Tibial nerve (tissue), 4 donors: ENCODE measurements at places on chromosomes 12 and 14. TPM values are rescaled to one million over a fixed set of nuclear protein-coding genes. Genes with fewer than 3 reads are reported as not detected.
A peak's percentile ranks its signal among the peaks of the same experiment; 100 is the strongest.

The PKP2 gene
- total RNA-seq = 40.4 TPM

The SERPINA9 gene
- total RNA-seq = not detected

The LBHD2 gene
- total RNA-seq = not detected

The RGS6 gene
- total RNA-seq = 57.1 TPM

The PZP gene
- total RNA-seq = not detected

The EIF4B gene
- total RNA-seq = 297 TPM

The TMTC3 gene
- total RNA-seq = 36.7 TPM

The NR1H4 gene
- not detected for total RNA-seq

The SLC2A3 gene
- 101 TPM for total RNA-seq

The DNAJC22 gene
- not detected for total RNA-seq

The B4GALNT3 gene
- total RNA-seq = 14.1 TPM

DNA sequence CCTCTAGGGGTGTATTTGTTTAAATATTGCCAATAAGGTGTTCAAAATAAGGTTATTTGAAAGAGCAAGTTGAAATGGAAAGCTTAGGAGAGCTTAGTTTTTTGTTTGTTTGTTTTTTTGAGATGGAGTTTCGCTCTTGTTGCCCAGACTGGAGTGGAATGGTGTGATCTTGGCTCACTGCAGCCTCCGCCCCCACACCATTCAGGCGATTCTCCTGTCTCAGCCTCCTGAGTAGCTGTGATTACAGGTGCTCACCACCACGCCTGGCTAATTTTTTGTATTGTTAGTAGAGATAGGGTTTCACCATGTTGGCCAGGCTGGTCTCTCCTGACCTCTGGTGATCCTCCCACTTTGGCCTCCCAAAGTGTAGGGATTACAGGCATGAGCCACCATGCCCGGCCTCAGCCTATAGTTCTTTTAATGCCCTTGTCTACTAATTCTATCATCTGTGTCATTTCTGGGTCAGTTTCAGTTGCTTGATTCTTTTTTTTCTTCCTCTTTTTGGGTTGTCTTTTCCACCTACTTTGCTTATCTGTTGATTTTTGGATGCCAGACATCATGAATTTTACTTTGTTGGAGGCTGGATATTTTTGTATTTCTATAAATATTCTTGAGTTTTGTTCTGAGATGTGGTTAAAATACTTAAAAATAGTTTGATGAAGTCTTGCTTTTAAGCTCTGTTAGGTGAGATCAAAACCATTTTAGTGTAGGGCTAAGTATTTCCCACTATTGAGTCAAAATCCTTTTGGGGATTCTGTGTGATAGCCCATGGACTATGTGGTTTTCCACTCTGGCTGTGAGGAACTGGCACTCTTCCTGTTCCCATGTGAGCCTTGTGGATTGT lies 18.7 kb downstream of the RCOR1 start:
- H3K4me1 ChIP-seq = no peaks in the 10 kb centered on the region
- no peak for DNase-seq
- H3K4me3 ChIP-seq = no peak overlapping the region
- no peaks in the 10 kb centered on the region for H3K27me3 ChIP-seq
- no peaks in the 10 kb centered on the region for H3K36me3 ChIP-seq
- H3K27ac ChIP-seq = no peak overlapping the region

- no peaks in the 10 kb centered on the region for H3K27me3 ChIP-seq
- no peaks in the 10 kb centered on the region for H3K4me1 ChIP-seq
- no peak overlapping the region for H3K4me3 ChIP-seq
- no peak for DNase-seq
- H3K27ac ChIP-seq = no peak overlapping the region
- H3K36me3 ChIP-seq = no peaks in the 10 kb centered on the region
These were observed 457.7 kb upstream of the TMEM132C start for GRCh38 chr12:127809275-127809674.

DNA sequence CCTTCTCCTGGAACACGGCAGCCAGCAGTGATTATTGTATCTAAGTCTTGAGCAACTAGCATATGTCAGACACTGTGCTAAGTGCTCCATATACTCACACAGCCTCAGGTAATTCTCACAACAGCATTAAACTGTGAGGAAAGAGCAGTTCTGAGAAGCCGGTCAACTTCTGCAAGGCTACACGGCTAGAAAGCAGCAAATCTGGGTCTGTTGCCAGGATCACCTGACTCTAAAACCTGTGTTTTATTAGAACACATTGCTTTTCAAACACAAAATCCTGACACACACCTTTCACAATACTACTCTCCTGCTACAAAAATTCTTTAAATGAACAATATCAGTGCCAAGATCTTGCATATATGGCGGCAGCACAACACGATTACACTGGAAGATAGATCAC lies 49.8 kb upstream of the CRACR2A start:
- H3K27ac ChIP-seq = no peak overlapping the region
- no peaks in the 10 kb centered on the region for H3K4me1 ChIP-seq
- no peak for DNase-seq

DNA sequence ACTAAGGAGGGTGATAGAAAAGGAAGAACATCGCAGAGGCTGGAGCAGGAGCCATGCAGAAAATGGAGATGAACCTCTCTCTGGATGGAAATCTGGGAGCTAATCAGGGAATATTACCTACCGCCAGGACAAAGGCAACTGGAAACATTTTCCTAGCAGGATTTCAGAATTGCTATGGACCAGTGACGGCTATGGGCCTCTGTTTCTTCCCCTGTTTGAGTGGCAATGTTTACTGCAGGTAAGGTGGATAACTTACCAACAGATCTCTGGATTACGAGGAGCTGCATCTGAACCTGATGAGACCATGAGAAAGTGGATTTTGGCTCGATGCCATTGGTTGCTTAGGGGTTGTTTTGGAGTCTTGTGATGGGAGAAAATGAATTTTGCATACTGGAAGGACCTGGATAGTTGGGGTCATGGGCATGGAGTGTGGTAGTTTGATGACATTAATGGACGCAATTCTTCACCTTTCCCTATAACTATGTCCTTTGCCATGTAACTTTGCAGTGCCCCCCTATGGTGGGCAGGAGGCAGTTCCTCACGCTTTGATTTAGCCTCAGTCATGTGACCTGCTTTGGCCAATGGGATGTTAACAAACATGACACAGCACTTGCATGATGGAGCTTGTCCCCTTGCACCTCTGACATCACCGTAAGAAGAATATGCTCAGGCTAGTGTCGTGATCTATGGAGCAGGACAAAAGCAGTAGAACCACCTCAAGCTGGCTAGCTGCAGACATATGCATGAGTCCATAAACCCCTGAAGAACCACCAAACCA lies 51.1 kb downstream of the CALM1 start:
- no peaks in the 10 kb centered on the region for H3K4me1 ChIP-seq
- H3K4me3 ChIP-seq = no peak overlapping the region
- DNase-seq = no peak
- H3K27me3 ChIP-seq = no peaks in the 10 kb centered on the region
- H3K27ac ChIP-seq = no peak overlapping the region

- DNase-seq = no peak
- peaks cover 11% of the 10 kb centered on the region for H3K27me3 ChIP-seq
- no peaks in the 10 kb centered on the region for H3K4me1 ChIP-seq
- no peaks in the 10 kb centered on the region for H3K36me3 ChIP-seq
These were observed 794 bp downstream of the HOXC13 start for GRCh38 chr12:53939141-53940108.

GRCh38 chr12:55728939-55729818 lies at the start of gene CD63:
Gene CD63, minus strand, starts transcription at chr12:55729009. Its CDS starts 668 bp downstream, at chr12:55728341.
- peak within 1 kb of the TSS; percentile 68 for H3K4me3 ChIP-seq
- DNase-seq = peak; percentile 93
- peak within 1 kb of the TSS; percentile 99 for H3K27ac ChIP-seq
- H3K36me3 ChIP-seq = peaks cover 6% of the 10 kb centered on the region

DNA sequence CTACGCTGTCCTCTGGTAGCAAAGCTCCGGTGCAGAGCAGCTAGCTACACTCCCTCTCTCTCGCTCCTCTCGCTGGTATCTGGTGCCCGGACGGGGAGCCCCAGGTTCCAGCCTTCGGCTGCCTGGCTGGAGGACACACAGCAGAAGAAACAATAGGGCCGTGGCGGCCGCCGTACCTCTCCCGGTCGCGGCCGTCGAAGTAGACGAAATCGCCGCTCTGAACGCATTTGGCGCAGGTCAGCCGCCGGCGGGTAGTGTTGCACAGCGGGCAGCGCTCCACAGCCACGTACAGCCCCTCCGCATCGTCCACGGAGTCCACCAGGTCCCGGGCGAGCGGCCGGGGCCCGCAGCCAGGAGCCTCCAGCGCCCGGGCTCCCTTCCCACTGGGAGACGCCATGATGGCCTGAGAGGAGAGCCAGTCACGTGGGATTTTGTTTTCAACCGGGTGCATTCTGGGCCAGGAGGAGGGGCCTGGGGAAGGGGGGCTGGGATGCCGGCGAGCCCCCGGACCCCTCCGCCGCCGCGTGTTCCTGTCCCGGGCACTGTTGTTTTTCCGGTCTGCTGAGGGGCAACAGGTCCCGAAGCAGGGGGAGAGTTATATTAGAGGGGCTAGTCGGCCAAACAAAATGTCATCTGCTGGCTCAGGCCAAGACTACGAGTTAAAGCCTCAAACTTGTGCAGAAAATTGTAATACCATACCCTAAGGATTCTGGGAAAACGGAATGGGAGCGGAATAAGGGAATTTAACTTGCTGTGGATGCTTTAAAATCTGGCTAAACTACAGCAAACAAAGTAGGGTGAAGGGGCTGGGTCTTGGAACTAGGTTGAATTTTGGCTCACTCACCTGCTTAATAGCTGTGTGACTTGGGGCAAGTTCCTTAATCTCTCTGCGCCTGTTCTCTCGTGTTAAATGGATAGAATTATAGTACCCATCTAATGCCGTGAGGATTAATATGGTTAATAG lies at the start of gene ATG14:
Gene ATG14 (minus strand): TSS at position 405 of the 964 bp plus-strand sequence. CDS start 8 bp downstream, at position 397.
- peaks cover 13% of the 10 kb centered on the region for H3K36me3 ChIP-seq
- peak within 1 kb of the TSS; percentile 100 for H3K4me3 ChIP-seq
- peaks cover 11% of the 10 kb centered on the region for H3K4me1 ChIP-seq
- H3K27ac ChIP-seq = peak within 1 kb of the TSS; percentile 93
- H3K27me3 ChIP-seq = no peaks in the 10 kb centered on the region
- DNase-seq = peak; percentile 84

DNA sequence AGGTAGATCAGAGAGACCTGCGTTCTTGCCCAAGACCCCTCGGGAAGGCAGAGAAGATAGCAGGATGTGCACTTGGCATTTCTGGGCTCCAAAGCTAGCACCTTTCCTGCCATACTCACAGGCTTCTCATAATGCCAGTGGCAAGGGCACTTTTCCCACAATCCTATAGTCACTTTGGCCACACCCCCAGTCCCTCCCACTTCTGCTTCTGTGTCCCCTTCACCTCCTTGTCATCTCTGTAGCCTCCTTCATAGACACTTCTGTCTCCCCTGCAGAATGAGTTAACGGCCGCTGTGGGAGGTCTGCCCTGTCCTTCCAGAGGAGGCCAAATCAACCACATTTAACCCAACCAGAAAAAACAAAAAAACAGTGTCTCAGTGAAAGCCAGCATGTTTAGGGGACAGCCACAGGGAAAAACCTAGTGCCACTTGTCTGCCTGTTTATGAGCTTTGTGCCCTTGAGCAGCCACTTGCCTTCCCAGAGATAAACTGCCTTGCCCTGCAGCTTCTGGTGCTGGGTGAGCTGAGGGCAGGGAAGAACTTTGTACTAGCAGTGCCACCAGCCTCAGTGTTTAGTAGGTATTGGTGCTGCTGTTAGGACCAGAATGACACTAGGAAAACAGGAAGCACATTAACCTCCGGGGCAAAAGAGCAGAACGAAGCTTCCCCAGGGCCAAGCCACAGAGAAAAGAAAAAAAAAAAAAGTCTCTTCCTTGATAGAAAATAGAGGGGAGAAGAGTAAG lies 193.0 kb upstream of the PWP1 start:
- H3K36me3 ChIP-seq = no peaks in the 10 kb centered on the region
- H3K27me3 ChIP-seq = no peaks in the 10 kb centered on the region
- peak overlapping the region; percentile 34 for H3K27ac ChIP-seq
- H3K4me1 ChIP-seq = no peaks in the 10 kb centered on the region
- no peak for DNase-seq
- no peak overlapping the region for H3K4me3 ChIP-seq

GRCh38 chr12:124927201-124928094 lies 13.0 kb upstream of the UBC start:
- H3K36me3 ChIP-seq = no peaks in the 10 kb centered on the region
- H3K27ac ChIP-seq = peak overlapping the region; percentile 93
- DNase-seq = peak; percentile 92
- peaks cover 16% of the 10 kb centered on the region for H3K4me1 ChIP-seq
- peak overlapping the region; percentile 42 for H3K4me3 ChIP-seq
- no peaks in the 10 kb centered on the region for H3K27me3 ChIP-seq

GRCh38 chr12:53961025-53961761 lies 6.5 kb downstream of the HOXC12 start:
- no peaks in the 10 kb centered on the region for H3K27me3 ChIP-seq
- H3K36me3 ChIP-seq = no peaks in the 10 kb centered on the region
- no peak for DNase-seq

- H3K27ac ChIP-seq = peak overlapping the region; percentile 61
- H3K4me1 ChIP-seq = peaks cover 5% of the 10 kb centered on the region
- H3K27me3 ChIP-seq = no peaks in the 10 kb centered on the region
- H3K4me3 ChIP-seq = no peak overlapping the region
- H3K36me3 ChIP-seq = peaks cover 32% of the 10 kb centered on the region
These were observed 4.7 kb upstream of the CDH24 start for GRCh38 chr14:23062002-23062401.

GRCh38 chr12:6869049-6870021 lies 2.0 kb downstream of the TPI1 start:
- no peaks in the 10 kb centered on the region for H3K27me3 ChIP-seq
- peak; percentile 88 for DNase-seq
- no peaks in the 10 kb centered on the region for H3K36me3 ChIP-seq
- peak overlapping the region; percentile 76 for H3K4me3 ChIP-seq
- no peaks in the 10 kb centered on the region for H3K4me1 ChIP-seq
- H3K27ac ChIP-seq = peak overlapping the region; percentile 98

DNA sequence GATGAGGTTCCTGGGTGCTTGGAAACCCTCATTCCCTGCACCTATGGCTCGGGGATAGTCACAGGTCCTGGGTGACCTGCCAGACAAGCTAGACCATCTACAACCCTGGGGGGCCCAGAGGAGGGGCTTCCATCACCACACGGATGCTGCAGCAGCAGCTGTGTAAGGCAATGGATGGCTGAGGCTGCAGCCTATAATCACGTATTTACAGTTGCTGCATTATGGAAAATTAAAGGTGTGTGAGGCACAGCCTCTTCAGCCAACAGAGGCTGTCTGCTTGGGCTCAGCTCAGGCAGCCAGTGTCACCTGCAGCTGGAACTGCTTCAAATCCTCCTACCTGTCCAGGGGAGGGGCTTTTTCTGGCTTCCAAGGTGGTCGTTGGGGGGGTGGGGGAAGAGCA lies 268.1 kb downstream of the CACNA1C start:
- no peak for DNase-seq
- no peak overlapping the region for H3K4me3 ChIP-seq
- H3K27me3 ChIP-seq = no peaks in the 10 kb centered on the region
- no peak overlapping the region for H3K27ac ChIP-seq
- H3K36me3 ChIP-seq = no peaks in the 10 kb centered on the region

DNA sequence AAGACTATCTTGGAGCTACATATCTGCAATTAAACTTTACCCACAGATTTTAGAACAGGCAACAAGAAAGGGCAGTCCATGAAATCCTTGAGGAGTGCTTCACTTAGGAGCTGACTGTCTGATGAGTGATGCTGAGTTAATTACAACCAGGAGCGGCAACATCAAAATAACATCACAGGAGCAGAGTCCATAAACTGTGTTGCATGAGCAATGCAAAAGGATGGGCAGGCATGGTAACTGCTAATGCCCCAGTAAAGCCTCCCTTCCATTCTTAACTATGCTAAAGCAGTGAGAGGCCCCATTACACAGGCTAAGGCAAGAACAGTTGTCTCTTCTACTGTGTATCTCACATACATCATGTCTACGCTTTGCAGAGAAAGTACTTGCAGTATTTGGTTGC lies 156.6 kb downstream of the PAX9 start:
- no peaks in the 10 kb centered on the region for H3K36me3 ChIP-seq
- no peaks in the 10 kb centered on the region for H3K4me1 ChIP-seq

GRCh38 chr14:55754471-55754870 lies 174.5 kb downstream of the KTN1 start:
- DNase-seq = no peak
- H3K4me1 ChIP-seq = no peaks in the 10 kb centered on the region
- no peaks in the 10 kb centered on the region for H3K36me3 ChIP-seq
- H3K27ac ChIP-seq = no peak overlapping the region
- H3K4me3 ChIP-seq = no peak overlapping the region
